ENCODE measurements at places on chromosomes 12 and 14. TPM values are rescaled to one million over a fixed set of nuclear protein-coding genes. Genes with fewer than 3 reads are reported as not detected.
A peak's percentile ranks its signal among the peaks of the same experiment; 100 is the strongest.

DNA sequence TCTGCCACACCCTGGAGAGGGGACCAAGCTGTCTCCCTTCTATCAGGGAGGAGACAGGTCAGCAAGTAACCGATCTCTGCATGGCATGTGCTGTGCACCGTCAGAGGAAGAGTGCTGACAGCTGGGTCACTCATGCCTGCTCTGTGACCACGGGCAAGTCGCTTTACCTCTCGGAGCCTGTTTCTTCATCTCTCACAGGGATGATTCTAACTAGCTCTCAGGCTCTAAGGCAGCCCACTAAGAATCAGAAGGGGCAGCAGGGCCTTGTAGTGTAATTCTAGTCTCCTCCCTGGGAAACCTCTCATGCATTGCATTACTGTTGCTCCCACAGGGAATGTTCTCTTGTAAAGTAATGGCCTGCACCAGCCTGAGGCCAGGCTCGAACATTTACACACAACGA, 11.9 kb downstream of the CD9 start:
- no peak for DNase-seq

- peak; percentile 76 for DNase-seq
Measured at GRCh38 chr12:3275171-3276041, 198.2 kb downstream of the TSPAN9 start.

GRCh38 chr14:87756661-87757060, 236.3 kb downstream of the GALC start:
- no peak for DNase-seq

COX8C gene
- not detected for total RNA-seq

DNA sequence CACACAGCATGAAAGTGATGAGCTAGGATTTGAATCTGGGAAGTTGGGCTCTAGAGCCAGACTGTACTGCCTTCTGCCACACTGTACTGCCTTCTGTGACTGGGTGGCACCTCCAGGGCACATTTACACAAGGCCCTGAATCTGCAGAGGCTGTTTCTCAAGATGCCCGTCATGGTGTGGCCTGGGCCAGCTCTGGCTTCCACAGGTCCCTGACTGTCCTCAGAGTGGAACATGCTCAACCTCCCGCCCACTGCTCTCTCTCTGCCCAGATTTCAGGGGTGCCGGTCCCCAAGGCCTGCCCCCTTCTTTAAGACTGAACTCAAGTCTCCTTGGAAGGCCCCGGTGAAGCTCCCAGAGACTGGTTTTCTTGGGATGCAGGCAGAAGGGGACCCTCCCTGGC, 50.2 kb downstream of the C14orf132 start:
- no peak for DNase-seq

- no peak for DNase-seq
Measured at GRCh38 chr12:75658901-75659823, 147.8 kb upstream of the KRR1 start.

GRCh38 chr12:75953312-75953906, 78.2 kb downstream of the PHLDA1 start:
- peak; percentile 28 for DNase-seq

DNA sequence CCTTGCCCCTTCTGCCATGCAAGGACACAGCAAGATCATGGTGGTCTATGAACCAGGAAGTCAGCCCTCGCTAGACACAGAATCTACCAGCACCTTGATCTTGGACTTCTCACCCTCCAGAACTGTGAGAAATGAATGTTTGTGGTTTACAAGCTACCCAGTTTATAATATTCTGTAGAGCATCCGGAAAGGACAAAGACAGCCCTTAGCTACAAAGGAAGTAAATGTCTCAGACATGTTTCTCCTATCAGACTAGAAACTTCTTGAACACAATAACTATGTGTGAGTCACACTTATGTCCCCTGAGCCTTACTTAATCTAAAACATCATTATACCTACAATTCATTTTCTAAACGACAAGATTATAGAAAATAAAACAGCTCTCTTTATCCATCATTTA, 176.7 kb downstream of the KLHL28 start:
- no peak for DNase-seq

DNA sequence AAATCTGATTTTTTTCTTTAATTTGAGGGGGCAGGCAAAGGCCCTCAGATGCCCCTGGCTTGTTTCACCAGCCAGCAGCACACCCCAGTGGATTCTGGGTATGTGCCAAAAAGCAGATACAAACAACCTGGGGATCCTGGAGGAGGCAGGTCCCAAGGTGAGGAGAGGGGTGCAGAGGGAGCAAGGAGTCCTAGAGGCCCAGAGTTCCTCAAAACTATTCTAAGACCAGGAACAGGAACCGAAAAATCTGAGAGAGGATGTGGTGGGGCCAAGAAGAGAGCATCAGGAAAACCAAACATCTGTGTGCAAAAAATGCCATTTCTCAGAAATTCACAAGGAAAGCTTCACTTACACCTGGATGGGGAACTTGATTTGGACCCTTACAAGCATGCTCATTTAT, 8.2 kb downstream of the KCNA5 start:
- no peak for DNase-seq

DNA sequence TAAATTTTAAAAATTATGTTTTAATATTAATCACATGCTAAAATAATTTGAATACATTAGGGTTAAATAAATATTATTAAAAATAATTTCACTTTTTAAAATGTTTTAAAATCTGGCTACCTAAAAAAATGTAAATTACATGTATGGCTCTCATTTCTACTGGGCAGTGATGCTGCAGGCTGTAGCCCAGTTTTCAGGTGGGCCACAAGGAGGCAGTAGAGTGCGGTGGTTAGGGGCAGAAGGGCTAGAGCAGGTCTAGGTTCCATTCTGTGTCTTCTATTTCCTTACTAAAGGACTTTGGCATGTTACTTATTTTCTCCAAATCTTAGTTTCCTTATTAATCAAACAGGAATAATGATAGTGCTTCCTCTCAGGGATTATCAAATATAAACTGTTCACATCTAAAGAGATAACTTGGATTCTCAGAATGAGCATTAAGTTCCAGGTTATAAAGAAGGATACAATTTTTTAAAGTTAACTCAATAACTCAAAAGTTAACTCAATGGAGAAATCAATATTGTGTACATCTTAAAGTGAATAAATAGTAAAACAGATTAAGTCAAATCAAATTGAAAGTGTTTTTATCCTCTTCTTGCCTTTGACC, 54.9 kb upstream of the OVCH1 start:
- peak; percentile 38 for DNase-seq

- no peak for DNase-seq
Measured at GRCh38 chr14:94128216-94128839, 1.1 kb downstream of the IFI27L2 start.

NTS gene
- total RNA-seq: not detected

All from dorsolateral prefrontal cortex (tissue), 122 donors.